ENCODE measurements at places on chromosomes 7 and 10.

DNA sequence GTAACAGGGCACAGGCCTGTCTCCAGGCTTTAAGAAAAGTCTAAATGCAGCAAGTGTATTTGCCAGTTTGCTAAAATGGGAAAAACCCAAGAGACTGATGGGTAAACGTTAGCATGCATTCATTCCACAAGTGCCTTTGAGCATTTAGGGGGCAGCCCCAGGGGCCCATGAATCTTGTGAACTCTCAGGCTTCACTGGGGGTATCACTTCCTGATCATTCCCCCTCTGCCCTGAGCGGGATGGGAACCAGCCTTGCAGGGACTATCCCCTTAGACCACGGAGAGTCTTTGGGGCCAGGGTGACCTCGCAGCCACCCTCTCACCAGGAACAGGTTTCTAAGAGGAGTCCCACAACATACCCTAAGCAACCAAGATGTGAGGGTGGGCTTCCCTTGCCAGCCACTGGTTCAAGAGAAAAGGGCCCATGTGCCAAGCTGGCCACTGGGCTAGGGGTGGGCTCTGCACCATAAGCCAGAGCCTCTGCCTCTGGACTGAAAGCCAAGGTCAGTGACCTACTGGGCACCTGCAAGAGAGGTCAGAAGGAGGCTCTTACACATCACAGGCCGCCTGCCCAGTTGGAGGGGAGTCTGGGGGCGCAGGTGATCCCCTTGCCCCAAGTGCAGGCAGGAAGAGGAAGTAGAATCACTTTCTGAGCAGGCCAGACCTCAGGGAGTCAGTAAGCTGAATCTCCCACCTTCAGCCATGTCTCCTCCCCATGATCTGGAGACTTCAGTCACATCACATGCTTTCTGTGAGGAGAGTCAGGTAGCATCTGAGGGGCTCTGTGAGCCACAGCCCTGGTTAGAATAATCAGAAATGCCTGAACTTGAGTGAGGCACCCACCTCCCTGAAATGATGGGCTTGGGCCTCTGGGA, 75.0 kb downstream of the C10orf105 start:
- no peak for DNase-seq

DNA sequence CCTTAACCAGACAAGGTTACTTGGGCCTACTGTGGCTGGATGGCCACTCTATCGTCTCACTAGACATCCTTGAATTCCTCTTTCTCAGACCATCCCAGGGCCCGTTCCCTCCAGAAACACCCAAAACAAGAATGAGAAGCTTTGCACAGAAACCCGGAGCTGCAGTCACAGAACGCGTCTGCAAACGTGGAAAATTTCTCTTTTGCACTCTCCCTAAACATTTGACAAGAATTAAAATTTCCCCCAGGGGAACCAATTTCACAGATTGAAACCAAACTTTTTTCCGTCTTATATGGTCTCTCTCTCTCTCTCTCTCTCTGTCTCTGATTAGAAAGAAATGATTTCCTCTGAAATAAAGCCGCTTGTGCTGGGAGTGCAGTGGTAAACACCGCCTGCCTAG, 120.7 kb downstream of the MKX start:
- DNase-seq, result no peak

- DNase-seq, result no peak
Measured at GRCh38 chr10:1158066-1158465, 101.9 kb downstream of the WDR37 start.

DNA sequence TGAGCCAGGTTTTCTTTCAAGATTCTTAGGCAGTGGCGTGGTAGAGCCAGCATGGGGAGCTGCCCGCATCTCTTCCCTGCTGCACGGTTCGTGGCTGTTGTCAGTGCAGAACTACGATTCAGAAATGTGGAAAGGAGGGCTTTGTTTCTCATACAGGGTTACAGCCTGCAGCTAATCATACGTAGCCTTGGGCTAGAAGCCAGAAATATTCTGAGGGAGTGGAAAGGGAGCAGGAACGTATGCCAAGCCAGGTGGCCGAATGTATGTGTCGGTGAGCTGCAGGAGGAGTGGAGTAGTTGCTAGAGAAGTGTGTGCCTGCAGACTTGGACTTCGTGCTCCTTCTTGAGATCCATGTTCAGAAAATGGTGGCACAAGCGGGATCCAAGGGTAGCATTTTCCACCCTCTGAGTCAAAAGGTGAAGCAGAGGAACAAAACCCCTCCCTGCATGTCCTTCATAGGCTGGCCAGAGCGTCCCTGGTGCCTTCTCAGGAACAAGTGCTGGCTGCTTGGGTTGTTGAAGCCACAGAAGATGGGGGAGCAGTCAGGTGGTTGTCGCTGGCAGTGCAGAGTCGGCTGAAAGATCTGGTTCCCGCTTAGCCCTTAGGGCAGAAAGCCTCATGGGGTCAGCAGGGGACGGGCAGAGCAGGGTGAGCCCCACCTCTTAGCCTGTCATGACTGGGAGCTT, 40.9 kb downstream of the LANCL2 start:
- DNase-seq, result no peak

DNA sequence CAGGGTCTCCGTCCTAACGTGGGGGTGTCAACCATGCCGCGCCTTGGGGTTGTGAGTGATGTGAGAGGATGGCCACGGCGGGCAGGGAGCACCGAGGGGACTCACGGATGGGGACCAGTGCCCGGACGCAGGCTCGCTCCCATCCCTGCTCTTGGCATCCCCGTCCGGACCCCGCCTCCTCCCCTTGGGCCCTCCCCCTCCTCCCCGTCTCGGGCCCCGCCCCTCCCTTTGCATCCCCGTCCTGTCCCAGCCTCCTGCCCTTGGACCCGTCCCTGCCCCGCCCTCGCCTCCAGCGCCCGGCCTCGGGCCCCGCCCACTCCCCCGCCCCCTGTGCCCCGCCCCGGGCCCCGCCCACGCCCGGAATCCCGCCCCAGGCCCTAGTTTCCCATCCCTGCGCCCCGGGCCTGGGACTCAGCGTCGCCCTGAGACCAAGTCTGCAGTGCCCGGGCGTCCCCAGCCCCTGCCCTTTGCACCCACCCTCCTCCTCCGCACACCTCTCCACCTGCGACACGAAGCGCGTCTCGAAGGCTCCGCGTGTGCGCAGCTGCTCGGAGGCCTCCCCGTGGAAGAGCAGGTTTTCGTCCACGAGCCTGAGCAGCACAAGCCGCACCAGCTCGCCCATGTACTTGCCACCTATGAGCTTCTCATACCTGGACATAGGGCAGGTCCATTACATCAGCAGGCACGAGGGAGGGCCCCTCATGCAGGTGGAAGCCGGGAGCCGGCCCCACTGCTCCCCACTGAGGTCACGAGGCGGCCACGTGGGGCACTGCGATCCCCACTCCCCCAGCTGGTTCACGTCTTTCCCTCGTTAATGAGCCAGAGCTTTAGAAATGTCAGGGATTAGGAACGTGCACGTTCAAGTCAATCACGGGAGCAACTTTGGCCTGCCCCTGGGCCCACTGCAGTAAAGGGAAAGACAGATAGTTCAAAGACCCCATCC, 5.1 kb upstream of the MYL7 start:
- peak; percentile 17 for DNase-seq
